ENCODE measurements at places on chromosomes 13 and 19.

DNA sequence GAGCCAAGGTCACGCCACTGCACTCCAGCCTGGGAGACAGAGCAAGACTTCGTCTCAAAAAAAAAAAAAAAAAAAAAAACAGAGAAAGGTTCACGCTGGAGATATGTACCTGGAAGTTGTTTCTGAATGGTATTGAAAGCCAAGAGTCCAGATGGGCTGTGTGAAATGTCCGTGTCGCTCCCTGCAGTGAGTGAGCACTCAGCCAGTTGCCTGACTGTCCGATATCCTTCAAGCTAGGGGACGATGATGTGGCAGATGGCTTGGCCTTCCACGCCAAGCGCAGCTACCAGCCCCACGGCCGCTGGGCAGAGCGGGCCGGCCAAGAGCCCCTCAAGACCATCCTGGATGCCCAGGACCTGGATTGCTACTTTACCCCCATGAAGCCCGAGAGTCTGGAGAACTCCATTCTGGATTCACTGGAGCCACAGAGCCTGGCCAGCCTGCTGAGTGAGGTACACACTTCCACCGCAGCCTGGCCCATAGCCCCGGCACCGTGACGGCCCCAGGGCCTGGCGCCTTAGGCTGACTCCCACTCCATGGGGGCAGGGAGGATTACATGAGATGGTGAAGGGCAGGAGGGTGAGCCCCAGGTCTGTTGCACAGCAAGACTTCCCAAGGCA is 11.7 kb upstream of the OVOL3 start:
- no peak for DNase-seq

- no peak for DNase-seq
These were observed 2791.0 kb upstream of the PCDH20 start for GRCh38 chr13:64206430-64207225.

DNA sequence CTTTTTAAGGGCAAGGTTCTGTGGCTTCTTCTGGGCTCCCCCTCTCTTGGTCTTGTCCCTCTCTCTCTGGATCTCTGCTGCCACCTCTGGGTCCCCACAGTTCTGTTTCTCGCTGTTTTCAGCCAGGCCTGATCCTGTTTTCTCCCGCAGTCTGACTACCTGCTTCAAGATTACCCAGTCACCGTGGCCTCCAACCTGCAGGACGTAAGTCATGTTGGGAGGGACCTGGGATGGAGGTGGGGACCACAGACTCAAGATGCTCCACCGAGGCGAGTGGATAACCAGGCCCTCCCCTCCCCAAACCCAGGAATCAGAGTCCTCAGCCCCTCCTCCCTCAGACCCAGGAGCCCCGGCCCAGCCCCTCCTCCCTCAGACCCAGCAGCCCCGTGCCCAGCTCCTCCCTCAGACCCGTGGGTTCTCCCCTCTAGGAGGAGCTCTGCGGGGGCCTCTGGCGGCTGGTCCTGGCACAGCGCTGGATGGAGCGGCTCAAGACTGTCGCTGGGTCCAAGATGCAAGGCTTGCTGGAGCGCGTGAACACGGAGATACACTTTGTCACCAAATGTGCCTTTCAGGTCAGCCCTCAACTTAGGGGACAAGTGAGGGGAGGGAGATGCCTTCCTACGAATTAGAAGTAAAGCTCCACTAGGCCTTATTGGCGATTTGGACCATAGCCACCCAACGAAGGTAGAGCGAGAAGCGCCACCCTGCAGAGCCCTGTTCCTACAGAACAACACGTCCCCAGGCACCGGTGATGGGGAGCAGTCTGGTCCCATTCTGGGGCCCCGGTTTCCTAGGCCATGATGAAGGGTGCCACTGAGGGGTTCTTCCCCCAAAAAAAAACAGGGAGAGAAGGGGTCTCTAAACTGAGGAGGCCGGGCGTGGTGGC is 2.2 kb downstream of the FLT3LG start:
- DNase-seq: no peak

GRCh38 chr19:1811942-1812425 is at the start of gene ATP8B3:
ATP8B3 (minus strand) TSS chr19:1812276; CDS start chr19:1811736, 540 bp downstream.
- DNase-seq: no peak

- DNase-seq: no peak
These were observed 275.1 kb downstream of the DCLK1 start for GRCh38 chr13:35856084-35856483.

DNA sequence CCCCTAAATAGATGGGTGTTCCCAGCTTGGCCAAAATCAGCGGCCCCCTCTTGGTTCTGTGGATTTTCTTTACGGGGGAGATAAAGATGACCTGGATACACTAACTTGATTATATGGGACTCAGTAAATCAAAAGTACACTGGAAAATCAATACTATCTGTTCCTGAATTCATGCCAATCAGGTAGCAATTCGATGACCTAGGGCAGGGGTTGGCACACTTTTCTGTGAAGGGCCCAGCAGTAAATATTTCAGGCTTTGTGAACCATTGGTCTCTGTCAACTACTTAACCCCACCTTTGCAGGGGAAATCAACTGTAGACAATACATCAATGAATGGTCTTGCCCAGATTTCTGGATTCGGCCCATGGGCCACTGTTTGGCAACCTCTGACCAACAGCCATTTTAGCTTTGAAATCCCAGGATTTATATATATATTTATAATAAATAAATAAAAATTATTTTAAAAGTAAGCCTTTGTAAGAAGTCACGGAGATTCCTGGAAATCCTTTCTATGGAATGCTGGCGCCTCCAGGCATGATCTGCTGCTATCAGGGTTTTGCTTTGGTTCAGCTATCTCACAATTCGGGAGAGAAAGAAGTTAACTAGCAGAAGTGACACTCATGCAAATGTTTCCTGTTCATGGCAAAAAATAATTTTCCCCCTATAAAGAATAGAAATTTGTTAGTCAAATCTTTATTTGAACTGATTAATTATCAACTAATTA is 32.8 kb downstream of the SLC15A1 start:
- no peak for DNase-seq

- DNase-seq: no peak
These were observed 970.5 kb downstream of the UQCRFS1 start for GRCh38 chr19:28242317-28242927.

GRCh38 chr19:39670998-39671397 is 15.3 kb downstream of the LGALS16 start:
- DNase-seq: no peak

DNA sequence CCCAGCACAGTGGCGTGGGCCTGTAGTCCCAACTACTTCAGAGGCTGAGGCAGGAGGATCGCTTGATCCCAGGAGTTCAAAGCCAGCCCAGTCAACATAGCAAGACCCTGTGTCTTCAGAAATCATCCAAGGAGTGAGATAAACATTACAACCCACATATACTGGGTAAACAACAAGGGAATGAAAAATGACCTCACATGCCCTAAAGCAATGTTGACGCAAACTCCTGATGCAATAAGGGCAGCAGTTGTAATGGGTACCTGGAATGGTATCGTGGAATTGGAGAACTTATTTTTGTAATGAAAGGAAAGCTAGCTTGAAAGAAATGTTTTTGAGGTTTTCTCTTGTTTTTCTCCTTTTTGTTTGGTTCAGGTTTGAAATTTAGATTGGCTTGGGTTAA is 24.5 kb upstream of the LGALS16 start:
- no peak for DNase-seq

GRCh38 chr19:38663957-38664502 is 16.6 kb downstream of the ACTN4 start:
- DNase-seq: no peak

DNA sequence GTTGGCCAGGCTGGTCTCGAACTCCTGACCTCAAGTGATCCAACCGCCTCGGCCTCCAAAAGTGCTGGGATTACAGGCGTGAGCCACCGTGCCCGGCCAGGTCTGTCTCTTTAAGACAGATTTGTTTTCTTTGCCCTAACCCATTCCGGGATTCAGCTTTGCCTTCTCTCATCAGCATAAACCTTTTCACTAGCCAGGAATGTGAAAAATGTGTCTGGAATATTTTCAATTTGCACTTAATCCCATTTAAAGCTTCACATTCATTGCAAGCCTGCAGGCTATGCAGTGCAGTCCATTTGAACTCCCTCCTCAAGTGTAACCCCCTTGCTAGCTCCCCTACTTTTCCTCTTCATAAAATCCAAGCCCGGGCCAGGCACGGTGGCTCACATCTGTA is 880 bp upstream of the TMEM160 start:
- DNase-seq: peak; percentile 59

GRCh38 chr13:26498656-26499601 is 58.6 kb upstream of the WASF3 start:
- no peak for DNase-seq

GRCh38 chr19:12015015-12015752 is 20.3 kb downstream of the ZNF433 start:
- no peak for DNase-seq

GRCh38 chr13:90751026-90751425 is 596.5 kb upstream of the MIR17HG start:
- DNase-seq: no peak

- no peak for DNase-seq
These were observed 92.9 kb downstream of the RGCC start for GRCh38 chr13:41550276-41550675.

DNA sequence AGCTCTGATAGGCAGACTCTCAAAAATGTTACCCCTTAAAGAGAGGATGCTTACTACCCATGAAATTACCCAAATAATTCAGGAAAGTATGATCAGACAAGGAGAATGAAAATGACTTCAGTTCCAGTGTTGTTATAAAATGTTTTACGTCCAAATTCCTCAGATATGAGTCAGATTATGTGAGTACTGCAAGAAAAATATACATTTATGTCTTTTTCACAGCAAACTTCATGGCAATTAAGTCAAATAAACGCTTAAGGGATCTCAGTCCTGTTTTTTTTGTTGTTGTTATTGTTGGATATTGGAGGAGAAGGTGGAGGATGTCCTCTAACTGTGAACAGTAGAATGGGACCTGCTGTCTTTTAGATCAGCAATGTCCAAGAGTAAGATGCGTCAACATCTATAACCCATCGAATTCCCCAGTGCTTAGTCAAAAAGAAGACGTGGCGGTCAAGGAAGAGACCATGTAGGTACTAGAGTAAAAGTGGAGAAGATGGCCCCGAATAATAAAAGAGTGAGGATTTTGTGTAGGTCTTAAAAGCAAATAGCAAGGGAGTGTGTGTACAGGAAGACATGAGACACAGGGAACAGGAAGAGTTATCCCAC is 215.4 kb upstream of the IRS2 start:
- no peak for DNase-seq

DNA sequence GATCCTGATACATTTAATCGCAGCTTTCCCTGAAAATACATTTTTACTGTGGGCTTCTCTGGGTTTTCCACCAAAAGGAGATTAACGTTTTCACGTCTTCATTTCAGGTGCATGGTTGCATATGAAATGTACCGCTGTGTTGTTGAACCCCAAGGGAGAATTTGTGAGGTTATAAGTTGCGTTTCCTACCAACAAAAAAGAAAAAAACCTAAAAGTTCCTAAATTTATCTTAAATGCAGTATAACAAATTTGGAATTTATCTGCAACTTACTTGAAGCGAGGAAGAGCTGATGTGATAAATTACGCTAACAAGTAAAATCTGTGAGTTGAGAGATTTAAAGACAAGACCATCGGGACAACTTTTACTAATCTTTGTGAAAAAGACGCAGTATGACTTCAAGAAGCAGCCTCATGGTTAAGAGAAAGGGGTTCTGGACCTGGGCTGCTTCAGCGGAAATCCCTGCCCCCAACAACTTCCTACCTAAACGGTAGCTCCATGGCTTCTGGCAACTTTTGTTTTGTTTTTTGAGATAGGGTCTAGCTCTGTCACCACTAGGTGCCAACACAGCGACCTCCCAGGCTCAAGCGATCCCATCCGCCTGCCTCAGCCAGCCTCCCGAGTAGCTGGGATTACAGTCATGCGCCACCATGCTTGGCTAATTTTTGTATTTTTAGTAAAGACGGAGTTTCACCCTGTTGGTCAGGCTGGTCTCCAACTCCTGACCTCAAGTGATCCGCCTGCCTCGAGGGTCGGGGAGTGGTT is 958 bp upstream of the OBI1 start:
- DNase-seq: no peak

DNA sequence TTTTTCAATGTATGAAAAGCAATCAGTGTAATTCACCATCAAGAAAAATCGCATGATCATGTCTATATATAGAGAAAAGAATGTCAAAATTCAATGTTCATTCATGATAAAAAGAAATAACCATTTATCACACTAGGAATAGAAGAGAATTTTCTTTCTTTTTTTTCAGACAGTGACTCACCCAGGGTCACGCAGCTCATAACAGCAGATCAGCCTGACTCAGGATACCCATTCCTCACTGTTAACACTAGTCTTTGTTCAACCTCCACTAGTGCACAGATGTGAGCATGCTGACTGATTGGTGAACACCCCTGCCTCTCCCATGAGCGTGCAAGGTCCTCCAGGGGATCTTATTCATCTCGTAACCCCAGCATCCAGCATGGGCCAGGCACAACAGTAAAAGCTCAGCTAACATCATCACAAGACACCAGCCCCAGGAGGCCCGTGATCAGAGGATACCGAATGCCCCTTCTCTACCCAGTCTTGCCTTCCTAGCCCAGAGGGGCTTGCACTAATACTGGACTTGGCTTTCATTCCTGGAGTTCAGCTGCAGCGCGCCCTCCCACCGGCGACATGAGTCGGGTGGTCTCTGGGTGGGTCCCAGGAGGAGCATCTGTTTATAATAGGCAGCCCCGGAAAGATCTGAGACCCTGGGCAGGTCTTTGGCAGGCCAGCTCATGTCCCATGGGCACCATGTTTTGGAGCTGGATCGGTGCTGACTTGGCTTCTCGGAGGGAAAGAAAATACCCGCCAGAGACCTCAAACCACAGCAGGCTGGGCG is 539.5 kb upstream of the SLC10A2 start:
- DNase-seq: no peak

DNA sequence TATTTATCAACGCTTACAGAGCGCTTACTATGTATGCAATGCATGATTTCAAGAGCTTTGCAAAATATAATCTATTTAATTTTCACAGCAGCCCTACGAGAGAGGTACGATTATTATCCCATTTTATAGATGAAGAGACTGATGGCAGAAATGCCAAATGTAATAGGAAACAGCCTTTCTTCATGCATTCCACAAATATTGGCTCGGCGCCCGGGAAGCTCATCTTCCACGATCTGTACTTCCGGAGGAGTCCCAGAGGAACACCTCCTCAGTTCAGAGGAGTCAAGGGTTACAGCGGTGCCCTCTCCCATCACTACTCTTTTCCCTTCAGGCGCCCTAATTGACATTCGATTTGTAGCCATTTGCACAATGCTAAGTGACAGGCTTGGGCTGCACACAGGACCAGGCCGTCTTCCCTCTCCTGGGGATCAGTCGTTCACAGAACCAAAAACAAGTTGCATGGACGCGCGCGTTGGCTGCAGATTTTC is 1.1 kb upstream of the ARHGAP35 start:
- no peak for DNase-seq

DNA sequence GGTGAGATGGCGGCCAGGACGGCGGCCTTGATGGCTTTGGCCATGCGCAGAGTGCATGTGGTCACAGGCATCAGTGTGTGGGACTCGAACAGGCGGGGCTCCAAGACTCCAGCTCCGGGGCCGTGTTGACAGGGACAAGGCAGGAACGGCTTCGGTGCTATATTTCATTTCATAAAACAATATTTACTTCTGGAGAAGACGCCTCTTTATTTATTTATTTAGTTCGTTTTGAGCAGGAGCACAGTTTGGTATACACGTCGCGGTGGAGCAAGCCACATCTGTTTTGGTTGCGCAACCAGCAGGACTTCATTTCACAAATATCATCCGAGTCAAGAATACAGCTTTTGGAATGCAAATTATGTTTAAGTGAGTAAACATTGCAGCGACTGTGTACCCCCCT is 166.7 kb upstream of the TSHZ3 start:
- no peak for DNase-seq
